Activated CD4-positive, alpha-beta T cell treated with anti-CD3 and anti-CD28 coated beads, Interleukin-2, amount 10 ng/mL, durations not matched to agents 7 days and 5 days (primary cell): ENCODE measurements at places on chromosomes 12 and 14. TPM values are rescaled to one million over a fixed set of nuclear protein-coding genes. Genes with fewer than 3 reads are reported as not detected.

Gene IL22
- total RNA-seq = 0.69 TPM

Gene SSTR1
- not detected for total RNA-seq

Gene OR4E2
- not detected for total RNA-seq

Gene GOLGA5
- total RNA-seq = 20.4 TPM

Gene STAC3
- total RNA-seq = 5.1 TPM

DNA sequence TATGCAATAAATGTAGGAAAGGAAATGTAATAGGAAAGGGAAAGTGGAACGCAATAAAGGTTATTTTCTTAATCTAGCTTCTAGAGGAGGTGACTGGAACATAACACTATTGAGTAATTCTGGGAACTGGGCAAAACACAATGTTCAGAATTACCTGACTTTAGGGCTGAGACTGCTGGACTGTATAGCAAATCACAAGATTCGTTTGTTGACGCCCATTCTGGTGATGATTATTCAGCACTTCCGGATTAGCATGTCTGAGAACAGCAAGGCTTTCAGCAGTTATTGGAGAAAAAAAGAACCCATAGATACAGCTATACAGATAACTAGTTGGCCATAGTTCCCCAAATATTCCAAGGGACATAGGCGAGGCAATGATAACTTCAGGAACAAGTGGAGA lies 2.3 kb upstream of the KLRD1 start:
- DNase-seq = no peak

DNA sequence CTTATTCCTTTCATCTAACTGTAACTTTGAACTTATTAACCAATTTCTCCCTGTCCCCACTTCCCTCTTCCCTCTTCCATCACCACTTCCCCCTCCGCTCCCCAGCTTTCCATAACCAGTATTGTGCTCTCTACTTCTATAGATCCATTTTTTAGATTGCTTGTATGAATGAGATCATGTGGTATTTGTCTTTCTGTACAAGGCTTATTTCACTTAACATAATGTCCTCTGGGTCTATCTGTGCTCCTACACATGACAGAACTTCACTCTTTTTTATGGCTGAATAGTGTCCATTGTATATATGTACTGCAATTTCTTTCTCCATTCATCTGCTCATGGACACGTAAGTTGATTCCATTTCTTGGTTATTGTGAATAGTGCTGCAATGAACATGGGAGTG lies 14.4 kb downstream of the ERP27 start:
- DNase-seq = no peak

DNA sequence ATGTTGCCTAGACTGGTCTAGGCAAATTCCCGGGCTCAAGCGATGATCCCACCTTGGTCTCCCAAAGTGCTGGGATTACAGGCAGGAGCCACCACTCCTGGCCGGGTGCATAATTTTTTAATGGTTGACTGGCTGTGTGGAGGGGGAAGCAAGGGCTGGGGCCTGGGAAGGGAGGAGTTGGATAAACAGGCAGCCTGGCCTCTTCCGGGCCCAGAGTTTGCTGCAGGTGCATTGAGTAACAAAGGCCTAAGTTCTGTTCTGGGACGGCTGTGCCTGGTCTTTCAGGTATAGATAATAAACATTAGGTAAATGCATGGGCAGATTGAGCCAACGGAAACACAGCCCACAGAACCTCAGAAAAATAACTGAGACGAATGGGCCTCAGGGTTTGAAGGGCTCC lies 191.3 kb upstream of the TBX3 start:
- no peak for DNase-seq
